ENCODE measurements at places on chromosomes 1 and 21.

GRCh38 chr1:117215733-117216462 is 5.2 kb upstream of the VTCN1 start:
- DNase-seq, result no peak

- DNase-seq, result no peak
Measured at GRCh38 chr1:235735621-235736020, 86.0 kb upstream of the GNG4 start.

DNA sequence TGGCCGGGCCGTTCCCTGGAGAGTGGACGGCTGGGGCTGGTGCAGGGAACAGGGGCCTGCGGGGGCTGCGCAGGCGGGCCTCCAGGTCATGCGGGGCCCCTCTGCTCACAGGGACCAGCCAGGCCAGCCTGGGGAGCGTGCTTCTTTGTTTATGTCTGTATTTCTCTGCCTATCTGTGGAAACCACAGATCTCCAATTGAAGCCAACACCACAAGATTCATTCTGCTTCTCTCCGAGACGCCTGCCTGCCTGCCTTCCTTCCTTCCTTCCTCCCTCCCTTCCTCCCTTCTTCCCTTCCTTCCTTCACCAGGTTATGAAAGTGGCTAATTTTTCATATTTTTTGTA is 39.9 kb upstream of the HMGN1 start:
- DNase-seq, result no peak

DNA sequence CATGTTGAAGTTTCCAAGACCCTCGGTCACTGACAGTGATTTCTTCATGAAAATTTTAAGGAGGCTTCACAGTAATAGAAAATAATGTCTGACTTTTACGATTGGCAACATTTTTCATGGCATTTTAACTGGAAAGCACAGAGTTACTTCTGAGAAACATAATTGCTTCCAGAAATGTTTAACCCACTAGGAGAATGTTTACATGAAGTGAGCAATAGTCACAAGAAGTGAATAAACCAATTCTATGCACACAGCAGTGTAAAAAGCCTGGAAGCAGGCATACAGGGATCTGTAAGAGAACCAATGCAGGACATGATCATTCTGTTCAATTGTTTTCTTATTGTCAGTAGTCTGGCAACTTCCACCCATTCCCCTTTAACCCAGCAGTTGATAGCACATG is 316.2 kb upstream of the CXADR start:
- no peak for DNase-seq

DNA sequence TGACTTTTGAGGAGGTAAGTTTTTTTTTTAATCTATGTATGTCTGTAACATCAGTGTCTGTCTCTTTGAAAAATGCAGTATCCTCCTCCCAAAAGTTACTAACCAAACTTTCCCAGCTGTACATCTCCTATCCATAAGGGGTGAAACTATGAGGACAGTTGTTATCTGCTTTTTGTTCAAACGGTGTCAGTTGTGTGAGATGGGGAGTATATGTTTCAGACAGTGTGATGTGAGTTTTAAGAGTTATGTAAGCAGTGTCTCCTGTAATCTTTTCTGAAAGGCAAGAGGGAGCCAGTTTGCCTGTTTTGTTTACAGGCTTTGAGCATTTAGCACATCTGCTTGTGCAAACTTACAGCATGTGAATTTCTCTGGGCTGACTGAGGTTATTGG is 34.8 kb upstream of the CACYBP start:
- peak; percentile 69 for DNase-seq

DNA sequence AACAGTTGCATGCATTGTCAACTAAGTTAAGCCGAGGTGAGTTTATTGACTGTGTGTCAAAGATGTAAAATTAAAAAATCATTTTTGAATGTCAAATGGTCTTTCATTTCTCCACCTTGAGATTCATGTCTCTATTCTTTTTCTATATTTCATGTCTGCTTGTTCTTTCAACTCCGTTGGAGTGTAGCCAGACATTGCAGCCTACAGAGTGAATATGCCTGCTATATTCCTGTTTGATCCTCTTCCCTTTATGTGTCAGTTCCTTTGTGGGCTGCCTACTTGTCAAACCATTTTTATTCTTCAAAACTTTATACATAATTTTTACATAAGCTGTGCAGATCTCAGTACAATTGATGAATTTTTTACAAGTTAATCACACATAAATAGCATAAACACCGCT is 1325.8 kb upstream of the PRMT6 start:
- no peak for DNase-seq

- DNase-seq, result no peak
Measured at GRCh38 chr1:71737768-71738167, 544.6 kb downstream of the NEGR1 start.

- peak; percentile 52 for DNase-seq
Measured at GRCh38 chr1:92951141-92951582, 10.1 kb downstream of the DIPK1A start.

- DNase-seq, result no peak
Measured at GRCh38 chr1:64483731-64484414, 13.9 kb downstream of the CACHD1 start.

DNA sequence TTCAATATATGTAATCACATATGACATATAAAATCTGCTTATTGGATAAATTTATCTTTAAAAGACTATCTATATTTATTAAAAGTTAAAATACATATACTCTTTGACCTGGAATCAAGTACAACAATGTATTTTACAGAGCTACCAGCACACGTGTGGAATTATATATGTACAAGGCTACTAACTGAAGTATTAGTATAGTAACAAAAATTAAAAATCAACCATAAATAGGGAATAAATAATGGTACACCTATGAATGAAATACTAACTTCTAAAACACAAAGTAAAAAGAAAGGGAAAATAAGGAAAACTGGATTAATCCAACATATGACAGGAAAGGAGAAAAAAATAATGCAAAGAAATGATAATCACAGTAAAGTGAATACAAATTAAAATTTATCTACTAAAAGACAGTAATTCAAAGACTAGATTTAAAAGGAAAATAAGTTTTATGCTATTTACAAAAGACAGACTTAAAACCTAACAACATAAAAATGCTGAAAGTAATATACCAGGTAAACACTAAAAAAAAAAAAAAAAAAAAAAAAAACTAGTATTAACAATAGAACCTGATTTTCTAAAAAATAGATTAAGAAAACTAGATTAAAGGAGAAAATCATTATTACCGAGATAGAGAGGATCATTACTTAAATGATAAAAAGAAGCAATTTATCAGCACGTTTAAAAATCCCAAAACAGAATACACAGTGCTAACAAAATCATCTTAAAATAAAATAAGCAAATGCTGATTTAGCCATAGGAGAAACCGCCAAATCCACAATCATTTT is 27.9 kb downstream of the MRPL39 start:
- DNase-seq, result no peak

GRCh38 chr1:2906085-2906484 is 104.6 kb upstream of the TTC34 start:
- no peak for DNase-seq

- no peak for DNase-seq
Measured at GRCh38 chr1:235515844-235516512, 11.7 kb upstream of the B3GALNT2 start.

GRCh38 chr1:94801919-94802546 is 18.1 kb upstream of the SLC44A3 start:
- peak; percentile 8 for DNase-seq

GRCh38 chr21:41801321-41802197 is 34.7 kb upstream of the RIPK4 start:
- no peak for DNase-seq

GRCh38 chr1:233326811-233327650 is 493 bp upstream of the MAP3K21 start:
- DNase-seq, result peak; percentile 93

DNA sequence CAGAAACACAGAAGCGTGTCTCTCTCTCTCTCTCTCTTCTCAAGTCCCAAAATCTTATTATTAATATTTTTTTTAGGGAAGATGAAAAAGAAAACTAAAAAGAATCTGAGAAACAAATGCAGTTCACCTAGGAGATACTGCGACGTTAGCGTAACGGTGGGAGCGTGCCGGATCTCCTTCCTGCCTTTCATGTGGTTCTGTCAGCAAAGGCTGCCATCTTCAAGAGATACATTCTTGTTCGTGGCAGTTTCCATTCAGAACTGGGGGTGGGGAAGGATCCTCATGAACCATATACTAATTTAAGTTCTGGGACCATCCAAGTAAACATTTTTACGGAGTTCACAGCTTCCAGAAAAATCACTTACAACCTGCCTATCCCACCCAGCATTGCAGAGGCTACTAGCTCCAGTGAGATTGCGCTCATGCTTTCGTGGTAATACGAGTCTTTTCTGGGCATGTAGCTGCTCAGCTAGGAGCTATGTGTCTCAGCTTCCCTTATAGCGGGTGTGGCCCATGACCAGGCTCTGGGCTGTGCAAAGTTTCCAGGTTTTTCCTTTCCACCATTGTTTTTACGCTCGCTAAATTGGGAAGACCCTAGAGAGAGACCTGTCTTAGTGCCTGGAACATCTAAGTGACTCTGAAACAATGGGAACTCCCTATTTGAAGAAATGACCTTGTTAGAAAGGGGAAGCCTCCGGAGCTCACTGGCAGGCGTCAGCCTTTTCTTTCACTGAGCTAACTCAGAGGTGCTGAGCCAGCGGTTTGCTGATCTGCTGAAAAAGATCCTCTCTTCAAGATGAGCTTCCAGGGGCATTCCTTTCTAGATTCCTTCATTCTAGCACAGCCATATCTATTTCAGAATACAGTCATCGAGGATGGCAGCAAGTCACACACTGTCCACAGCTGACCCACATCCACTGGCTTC is 17.3 kb downstream of the SLAMF1 start:
- peak; percentile 84 for DNase-seq

DNA sequence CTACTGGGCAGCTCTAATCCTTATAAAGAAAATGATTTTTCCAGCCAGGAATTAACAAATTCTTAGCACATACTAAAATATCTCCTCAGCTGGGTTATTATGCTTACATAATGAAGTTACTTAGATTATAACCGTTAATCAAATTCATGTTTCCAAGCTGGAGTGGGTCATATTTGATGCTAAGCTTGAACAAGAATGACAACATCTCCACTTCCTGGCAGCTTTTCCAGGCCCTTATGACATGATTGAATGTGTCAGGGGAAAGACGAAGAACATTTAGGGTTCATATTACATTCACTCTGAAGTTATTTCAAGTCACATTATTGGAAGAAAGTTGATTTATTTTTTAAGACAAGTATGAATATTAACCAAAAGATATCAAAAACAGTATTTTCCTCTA is 333.7 kb downstream of the PCP4 start:
- no peak for DNase-seq

DNA sequence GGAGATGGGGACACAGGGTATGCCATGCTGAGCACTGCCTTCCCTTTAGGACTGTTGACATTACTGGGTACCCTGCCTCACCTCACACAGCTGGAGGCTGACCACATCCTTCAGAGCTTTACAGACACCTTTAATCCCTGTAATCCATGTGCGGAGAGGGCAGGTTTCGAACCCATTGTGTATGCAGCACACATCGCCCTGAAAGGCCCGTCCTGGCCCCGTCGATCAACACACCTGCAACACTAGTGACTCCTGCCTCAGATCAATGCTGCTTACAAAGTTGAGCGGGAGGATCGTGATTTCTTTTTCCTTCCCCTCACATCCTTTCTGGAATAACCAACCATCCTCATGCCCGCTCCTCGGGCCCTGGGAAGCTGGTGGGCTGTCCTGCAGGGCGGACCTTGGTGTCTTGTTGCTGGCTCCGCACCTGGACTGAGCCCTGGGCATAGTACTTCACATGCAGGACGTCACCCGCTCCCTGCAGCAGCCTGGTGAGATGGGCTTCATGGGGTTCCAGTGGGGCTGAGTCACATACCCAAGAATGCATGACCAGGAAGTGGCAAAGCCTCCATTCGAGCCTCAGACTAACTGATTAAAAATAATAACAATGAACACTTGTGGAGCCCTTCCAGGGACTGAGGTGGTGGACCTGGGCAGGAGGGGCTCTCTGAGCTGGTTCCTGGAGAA is 403.6 kb downstream of the PTPRU start:
- DNase-seq, result no peak

- DNase-seq, result no peak
Measured at GRCh38 chr1:189033169-189033568, 1444.5 kb downstream of the BRINP3 start.

GRCh38 chr21:19855522-19855921 is 1142.7 kb upstream of the NCAM2 start:
- no peak for DNase-seq

DNA sequence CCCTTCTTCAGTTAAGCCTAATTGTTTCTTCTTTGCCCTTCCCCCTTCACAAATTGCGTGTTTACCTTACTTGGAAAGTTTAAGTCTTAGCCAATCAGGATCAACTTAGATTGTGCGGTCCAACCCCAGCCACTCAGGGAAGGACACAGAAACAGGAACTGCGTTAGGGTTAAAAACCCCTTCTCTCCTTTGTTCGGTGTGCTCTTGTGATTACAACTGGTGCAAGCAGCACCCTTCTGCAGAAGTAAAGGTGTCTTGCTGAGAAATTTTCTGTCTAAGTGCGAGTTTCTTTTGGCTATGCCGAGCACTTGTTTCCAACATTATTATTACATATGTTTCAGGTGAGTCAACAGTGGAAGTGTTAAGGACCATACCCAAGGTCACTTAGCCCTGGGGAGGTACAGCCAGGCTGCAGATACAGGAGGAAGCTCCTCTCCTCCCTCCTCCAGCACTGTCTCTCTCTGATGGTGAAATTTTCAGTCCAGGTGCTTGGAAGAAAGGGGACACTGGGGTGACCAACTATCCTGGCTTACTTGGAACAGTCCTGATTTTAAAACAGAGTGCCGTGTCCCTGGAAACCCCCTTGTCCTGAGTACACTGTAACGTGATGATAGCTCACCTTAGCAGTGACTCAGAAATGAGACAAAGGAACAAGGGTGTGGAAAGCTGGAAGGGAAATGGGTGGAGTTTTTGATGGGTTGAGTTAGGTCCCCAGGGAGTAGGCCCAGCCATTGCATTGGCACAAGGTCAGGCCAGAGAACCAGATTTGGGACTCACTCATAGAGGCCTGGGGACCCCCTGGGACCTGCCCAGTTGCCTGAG is 68.7 kb upstream of the KLHDC7A start:
- no peak for DNase-seq

- DNase-seq, result no peak
Measured at GRCh38 chr1:28354121-28354520, 15.4 kb upstream of the PHACTR4 start.

- DNase-seq, result no peak
Measured at GRCh38 chr1:75787524-75787923, 1.5 kb downstream of the RABGGTB start.

- DNase-seq, result no peak
Measured at GRCh38 chr1:175887981-175888428, 144.6 kb upstream of the TNR start.

GRCh38 chr1:45867697-45868348 is 64.4 kb downstream of the MAST2 start:
- DNase-seq, result no peak

- no peak for DNase-seq
Measured at GRCh38 chr1:209513226-209513625, 70.3 kb upstream of the CAMK1G start.

- no peak for DNase-seq
Measured at GRCh38 chr1:10678852-10679251, 117.6 kb downstream of the CASZ1 start.

- no peak for DNase-seq
Measured at GRCh38 chr21:40929833-40930232, 82.9 kb upstream of the DSCAM start.
